ENCODE measurements at places on chromosomes 1 and 21.
A peak's percentile ranks its signal among the peaks of the same experiment; 100 is the strongest.

DNA sequence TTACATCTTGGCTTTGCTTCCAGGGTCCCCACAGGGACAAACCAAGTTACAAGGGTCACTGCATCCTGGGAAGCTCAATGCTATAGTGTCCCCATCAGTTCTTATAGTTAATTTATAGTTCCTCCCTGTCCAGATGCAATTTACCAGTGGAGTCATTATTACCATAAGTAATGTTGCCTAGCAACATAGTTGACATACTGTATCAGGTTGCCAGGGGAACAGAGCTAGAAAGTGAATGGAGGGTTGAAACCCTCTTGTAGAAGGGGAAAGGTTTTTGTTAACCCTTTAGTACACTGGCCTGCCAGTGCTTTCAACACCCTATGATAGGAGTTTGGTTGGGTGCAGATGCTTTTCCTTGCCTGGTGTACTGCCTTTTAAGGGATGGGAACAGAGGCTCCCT, 34.3 kb upstream of the TTC4 start:
- no peak for DNase-seq

DNA sequence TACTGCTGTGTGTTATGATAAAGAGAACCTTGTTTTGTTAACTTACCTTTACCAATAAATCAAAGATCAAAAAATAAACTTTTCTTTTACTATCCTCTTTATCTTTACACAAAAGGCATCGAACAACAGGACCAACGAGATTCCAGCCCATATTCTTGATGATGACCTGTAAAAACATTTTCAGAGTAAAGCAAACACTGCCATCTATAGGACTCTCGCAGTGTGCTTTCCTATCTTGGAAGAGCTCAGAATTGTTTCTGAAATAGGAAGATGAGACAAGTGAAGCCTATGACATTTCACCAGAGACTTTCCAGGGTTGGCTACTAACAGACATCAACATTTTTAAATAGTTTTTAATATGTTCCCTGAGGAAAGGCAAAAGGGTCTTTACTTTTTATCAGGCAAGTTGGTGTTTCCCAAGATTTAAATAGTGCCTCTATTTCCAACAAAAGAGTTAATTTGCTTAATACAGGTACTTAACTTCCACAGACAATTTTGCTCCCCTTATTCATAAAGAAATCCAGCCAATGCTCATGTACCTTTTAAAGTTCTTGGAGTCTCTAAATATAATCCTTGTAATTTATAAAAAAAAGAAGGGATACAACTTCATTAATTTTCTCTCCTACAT, 7.3 kb downstream of the GLMN start:
- peak; percentile 64 for DNase-seq

GRCh38 chr1:214473862-214474261, 77.5 kb downstream of the PTPN14 start:
- no peak for DNase-seq

DNA sequence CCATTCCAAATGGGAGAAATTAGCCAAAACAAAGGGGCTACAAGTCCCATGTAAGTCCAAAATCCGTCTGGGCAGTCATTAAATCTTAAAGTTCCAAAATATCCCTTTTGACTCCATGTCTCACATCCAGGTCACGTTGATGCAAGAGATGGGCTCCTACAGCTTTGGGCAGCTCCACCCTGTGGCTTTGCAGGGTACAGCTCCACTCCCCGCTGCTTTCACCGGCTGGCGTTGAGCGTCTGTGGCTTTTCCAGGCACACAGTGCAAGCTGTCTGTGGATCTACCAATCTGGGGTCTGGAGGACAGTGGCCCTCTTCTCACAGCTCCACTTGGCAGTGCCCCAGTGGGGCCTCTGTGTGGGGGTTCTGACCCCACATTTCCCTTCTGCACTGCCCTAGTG, 130.2 kb downstream of the TPR start:
- DNase-seq: no peak

DNA sequence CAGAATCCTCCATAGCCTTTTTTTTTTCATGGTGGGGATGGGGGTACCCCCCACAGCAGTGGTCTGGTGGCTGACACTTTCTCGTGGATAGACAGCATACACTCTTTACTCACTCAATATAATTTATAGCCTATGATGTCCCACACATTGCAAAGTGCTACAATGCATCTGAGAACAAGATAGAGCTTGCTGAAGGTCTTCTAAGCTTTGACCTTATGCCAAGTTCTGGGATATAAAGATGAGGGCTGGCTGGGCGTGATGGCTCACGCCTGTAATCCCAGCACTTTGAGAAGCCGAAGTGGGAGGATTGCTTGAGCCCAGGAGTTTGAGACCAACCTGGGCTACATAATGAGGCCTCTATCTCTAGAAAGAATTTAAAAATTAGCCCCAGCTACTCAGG, 78.0 kb downstream of the MPZL1 start:
- DNase-seq: no peak

DNA sequence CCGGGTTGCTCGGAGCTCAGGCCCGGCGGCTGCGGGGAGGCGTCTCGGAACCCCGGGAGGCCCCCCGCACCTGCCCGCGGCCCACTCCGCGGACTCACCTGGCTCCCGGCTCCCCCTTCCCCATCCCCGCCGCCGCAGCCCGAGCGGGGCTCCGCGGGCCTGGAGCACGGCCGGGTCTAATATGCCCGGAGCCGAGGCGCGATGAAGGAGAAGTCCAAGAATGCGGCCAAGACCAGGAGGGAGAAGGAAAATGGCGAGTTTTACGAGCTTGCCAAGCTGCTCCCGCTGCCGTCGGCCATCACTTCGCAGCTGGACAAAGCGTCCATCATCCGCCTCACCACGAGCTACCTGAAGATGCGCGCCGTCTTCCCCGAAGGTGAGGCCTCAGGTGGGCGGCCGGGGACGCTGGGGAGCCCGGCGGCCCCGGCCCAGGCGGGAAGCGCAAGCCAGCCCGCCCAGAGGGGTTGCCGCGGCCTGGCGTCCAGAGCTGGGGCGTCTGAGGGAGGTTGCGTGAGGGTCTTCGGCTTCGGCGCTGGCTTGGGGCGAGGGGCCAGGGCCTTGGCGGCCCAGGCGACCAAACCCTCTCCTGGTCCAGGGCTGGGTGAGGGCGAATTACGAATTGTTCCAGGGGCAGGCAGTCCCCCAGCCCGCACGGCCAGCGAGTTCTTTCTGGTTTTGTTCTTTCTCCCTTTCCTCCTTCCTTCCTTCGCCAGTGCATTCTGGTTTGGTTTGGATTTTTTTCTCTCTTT, 805 bp downstream of the SIM2 start:
- no peak for DNase-seq

DNA sequence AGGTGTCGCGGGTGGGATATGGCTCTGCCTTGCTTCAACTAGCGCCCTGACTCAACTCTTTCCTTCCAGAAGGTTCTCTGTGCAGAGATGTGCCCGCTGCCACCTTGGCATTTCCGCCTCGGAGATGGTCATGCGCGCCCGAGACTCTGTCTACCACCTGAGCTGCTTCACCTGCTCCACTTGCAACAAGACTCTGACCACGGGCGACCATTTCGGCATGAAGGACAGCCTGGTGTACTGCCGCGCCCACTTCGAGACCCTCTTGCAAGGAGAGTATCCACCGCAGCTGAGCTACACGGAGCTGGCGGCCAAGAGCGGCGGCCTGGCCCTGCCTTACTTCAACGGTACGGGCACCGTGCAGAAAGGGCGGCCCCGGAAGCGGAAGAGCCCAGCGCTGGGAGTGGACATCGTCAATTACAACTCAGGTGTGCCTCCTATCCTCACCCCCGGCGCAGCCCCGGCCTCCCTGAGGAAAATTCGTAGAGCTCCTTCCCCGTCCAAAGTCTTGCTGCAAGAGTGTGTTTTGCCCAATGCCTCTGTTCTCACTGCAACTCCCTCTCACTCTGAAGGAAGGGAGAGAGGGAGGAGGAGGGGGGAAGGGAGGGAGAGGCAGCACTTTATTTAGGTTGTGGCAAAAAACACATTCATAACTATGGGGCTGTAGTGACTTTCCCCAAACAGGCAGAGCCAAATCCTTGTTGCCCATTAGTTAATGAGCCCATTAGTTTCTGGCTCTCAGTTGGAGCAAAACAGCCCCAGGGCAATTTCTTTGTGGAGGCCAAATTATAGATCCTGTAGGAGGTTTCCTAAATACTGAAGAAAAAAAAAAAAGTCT, 4.3 kb downstream of the LHX9 start:
- DNase-seq: no peak

DNA sequence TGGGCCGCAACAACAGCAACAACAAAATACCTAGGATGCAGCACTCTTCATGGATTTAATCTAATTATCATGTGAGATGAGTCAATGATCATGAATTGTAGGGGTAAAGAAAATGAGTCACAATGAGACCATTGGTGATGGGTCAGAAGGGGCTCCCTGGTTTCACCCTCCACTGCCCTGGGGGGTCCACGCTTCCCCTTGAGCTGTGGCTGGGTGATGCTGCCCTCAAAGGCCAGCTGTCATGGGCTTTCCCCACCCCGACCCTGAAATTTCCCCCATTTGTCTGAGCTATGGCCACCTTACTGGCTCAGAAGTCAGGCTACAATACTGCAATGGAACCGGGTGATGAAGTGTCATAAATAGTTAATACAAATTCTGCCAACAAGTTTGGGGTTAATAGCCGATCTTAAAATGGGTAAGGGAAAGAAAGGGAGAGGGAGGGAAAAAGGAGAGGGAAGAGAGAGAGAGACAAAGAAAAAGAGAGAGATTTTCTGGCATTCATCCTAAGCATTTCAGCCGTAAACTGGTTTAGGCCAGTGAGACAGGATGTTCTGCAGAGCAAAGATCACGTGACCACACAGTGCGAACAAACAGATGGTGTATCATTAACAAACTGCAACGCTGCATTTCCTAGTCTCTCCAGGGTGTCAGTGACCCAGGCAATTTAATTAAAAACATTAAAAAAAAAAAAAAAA, 143.4 kb upstream of the ERRFI1 start:
- peak; percentile 27 for DNase-seq

- no peak for DNase-seq
Observed at GRCh38 chr1:114669562-114670082, at the start of gene DENND2C. Gene DENND2C (minus strand): TSS chr1:114670049. CDS start chr1:114625984, 44,065 bp downstream.

DNA sequence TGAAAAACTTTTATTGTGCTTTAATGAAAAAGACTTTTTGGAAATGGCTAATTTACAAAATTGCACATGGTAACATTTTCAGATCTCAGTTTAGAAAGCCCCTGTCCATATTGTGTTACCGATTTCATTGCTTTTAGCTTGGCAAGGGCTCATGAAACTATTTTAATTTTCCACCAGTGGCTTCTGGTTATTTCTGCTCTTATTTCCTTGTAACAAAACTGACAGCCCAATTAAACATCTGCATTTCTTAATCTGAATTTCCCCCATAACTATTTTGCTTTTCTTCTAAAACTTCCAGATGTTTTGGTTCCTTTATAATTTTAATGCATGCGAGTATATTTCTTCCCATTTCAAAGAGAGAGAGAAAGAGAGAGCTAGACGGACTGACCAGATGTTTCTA, 264.8 kb downstream of the PTPRC start:
- no peak for DNase-seq

- no peak for DNase-seq
Observed at GRCh38 chr1:232047473-232047872, 420.9 kb downstream of the DISC1 start.

- DNase-seq: no peak
Observed at GRCh38 chr1:173753830-173754229, 39.0 kb downstream of the KLHL20 start.

GRCh38 chr1:226656601-226657277, 82.3 kb downstream of the ITPKB start:
- DNase-seq: peak; percentile 83

DNA sequence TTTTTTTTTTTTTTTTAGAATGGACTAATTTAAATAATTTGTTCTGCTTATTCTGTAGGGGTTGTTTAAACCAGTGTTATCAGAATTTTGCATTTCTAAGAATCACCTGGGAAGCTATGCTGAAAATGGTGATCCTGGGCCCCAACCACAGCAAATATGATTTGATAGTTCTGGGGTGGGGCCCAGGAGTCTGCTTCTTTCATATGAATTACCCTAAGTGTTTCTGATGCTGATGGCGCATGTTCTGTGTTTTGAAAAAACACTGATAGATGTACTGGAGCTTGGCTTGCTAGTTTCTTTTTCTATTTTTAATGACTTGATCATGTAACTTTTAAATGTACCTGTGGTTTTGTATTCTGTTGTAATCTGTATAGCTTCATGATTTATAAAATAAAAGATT, 89.3 kb downstream of the CDC14A start:
- DNase-seq: no peak

DNA sequence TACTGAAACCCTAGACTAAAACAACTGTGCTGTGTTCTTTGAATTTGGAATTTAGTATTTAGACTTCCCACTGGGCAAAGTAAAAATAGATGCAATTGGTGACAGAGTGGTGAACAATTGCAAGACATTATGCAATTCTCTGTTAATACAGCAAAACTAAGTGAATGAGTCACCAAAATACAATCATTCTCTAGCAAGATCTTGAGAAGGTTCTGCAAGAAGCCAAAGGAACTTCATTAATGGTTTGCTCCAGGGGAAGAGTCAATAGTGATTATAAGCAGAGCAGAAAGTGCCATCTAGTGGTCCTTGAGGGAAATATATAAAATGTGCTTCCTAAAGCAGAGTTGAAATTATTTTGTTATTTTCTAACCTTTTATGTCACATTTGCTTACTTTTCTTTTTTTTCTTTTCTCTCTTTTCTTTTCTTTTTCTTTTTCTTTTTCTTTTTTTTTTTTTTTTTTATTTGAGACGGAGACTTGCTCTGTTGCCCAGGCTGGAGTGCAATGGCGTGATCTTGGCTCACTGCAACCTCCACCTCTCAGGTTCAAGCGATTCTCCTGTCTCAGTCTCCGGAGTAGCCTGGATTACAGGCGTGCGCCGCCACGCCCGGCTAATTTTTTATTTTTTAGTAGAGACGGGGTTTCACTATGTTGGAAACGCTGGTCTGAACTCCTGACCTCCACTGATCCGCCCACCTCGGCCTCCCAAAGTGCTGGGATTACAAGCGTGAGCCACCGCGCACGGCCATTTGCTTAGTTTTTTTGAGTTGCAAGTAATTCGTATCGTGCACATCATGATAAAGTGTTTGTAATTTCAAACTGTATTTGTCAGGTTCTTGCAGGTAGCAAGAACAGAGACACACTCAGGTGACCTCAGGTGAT, 99.2 kb downstream of the CTH start:
- peak; percentile 70 for DNase-seq

DNA sequence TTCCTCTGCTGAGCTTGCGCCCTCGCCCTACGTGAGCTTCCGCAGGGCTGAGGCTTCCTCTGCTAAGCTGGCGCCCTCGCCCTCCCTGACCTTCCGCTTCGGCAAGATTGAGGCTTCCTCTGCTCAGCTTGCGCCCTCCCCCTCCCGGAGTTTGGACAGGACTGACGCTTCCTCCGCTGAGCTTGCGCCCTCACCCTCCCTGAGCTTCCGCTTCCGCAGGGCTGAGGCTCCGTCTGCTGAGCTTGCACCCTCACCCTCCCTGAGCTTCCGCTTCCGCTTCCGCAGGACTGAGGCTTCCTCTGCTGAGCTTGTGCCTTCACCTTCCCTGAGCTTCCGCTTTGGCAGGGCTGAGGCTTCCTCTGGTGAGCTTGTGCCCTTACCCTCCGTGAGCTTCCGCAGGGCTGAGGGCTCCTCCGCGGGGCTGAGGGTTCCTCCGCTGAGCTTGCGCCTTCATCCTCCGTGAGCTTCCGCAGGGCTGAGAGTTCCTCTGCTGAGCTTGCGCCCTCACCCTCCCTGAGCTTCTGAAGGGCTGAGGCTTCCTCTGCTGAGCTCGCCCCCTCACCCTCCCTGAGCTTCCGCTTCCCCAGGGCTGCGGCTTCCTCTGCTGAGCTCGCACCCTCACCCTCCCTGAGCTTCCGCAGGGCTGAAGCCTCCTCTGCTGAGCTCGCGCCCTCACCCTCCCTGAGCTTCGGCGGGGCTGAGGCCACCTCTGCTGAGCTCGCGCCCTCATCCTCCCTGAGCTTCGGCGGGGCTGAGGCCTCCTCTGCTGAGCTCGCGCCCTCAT, 753.6 kb upstream of the TPTE start:
- no peak for DNase-seq

Measured in suppressor macrophage (primary cell).